ENCODE measurements at places on chromosomes 1 and 21. TPM values are rescaled to one million over a fixed set of nuclear protein-coding genes. Genes with fewer than 3 reads are reported as not detected.

HIVEP3 gene
- 3.6 TPM for total RNA-seq

TFAP2E gene
- total RNA-seq = 1.4 TPM

CD1D gene
- total RNA-seq = 1.4 TPM

PM20D1 gene
- total RNA-seq = 0.35 TPM

FCRL2 gene
- not detected for total RNA-seq

OR2AK2 gene
- total RNA-seq = not detected

TIMM17A gene
- total RNA-seq = 72.0 TPM

MAPKAPK2 gene
- total RNA-seq = 85.1 TPM

GBP5 gene
- 0.05 TPM for total RNA-seq

RNU1-2 gene
- total RNA-seq = under 0.01 TPM

CFH gene
- total RNA-seq = 30.3 TPM

TMEM54 gene
- 111 TPM for total RNA-seq

RAB3B gene
- total RNA-seq = 33.9 TPM

LYSMD1 gene
- total RNA-seq = 5.8 TPM

KIF21B gene
- total RNA-seq = 1.4 TPM

Data from renal cortical epithelial cell (primary cell).